ENCODE measurements at places on chromosomes 7 and 10.
A peak's percentile ranks its signal among the peaks of the same experiment; 100 is the strongest.

- DNase-seq, result no peak
These were observed 21.2 kb downstream of the CALML5 start for GRCh38 chr10:5477948-5478693.

- DNase-seq, result no peak
These were observed 94.5 kb downstream of the KMT2C start for GRCh38 chr7:152341039-152341913.

GRCh38 chr10:48232717-48233447 lies 41.6 kb downstream of the FRMPD2 start:
- no peak for DNase-seq

GRCh38 chr10:78579576-78579975 lies 489.2 kb upstream of the ZMIZ1 start:
- DNase-seq, result no peak

DNA sequence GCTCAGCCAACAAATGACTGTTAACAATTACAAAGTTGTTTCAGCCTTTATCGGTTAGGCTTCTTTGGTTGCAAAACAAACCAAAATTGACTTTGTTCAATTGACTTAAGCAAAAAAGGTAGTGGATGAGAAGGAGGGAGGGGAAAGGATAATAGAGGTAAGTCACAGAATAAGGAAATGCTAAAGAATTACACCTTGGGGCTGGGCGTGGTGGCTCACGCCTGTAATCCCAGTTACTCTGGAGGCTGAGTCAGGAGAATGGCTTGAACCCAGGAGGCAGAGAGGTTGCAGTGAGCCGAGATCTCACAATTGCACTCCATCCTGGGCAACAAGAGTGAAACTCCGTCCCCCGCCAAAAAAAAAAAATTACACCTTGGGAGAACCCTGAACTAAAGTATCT lies 41.4 kb downstream of the AHCYL2 start:
- DNase-seq, result no peak

DNA sequence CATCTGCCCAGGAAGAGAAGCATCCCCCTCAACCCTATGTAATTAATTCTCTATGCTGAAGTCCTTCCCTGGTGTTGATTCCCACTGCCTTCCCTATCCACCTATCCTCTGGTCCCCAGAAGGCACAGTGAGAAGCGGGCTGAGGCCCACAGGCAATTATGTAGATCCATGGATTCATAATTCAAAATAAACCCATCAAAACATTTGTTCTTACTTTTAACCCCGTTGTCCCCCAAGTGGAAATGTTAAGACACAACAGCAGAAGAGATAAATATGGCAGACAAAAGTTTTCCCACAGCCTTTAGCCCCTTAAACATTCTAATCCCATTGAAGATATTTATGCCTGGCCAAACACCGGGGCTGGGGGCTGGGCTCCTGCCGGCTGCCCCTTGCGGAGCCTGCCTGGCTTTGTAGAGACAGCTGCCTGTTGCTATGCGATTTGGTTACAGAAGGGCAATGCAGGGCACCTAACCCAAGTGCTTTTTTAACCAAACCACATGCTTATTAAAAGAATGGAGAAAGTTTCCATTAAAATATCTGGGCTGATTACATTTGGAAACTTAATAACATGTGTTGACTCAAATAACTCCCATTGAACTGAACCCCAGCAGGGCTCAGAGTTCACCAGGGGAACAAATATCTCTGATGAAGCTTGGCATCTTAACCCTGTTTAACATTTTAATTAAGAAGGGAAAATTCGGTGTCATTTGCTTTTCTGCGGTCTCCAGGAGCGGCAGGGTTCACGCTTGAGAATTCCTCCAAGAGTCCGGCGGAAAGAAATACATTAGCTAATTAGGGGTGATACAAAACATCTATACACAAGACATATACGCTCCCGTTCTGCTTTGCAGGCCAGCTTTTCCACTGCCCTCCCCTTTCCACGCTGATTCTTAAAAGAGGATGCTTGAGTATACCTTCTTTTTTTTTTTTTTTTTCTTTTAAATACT lies 110.8 kb upstream of the FGFR2 start:
- no peak for DNase-seq

DNA sequence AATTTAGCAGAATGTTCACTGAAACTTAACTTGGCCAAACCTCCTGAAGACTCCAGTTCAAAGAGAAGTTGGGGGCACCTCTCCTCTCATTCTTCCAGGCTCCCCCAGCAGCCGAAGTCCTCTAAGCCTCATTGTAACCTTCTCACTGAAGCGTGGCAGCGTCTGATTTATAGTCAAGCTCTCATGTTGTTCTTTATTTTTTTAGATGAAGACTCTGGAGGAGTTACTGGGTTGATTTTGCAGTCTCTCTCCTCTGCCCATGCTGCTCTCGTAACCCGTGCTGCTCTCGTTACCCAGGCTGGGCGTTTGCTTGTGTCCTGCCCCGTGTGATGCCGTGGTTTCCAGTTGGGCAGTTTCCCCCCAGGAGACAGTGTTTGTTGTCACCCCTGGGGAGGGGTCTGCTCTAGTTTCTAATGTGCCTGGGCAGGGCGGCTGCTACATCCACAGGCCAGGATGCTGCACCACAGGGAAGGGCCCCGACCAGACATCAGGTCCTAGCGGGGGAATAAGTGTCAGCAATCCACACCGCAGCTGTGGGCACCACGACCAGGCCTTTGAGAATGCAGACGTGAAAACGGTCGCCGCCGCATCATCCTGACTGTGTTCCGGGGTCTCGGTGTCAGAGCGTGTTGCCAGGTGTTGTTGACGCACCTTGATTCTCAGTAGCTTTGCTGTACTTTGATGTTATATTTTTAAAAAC lies 65.2 kb downstream of the WDR37 start:
- DNase-seq, result no peak

GRCh38 chr10:7306147-7306546 lies 104.7 kb downstream of the SFMBT2 start:
- DNase-seq, result no peak

- no peak for DNase-seq
These were observed 63.4 kb downstream of the ABI1 start for GRCh38 chr10:26797340-26797739.

DNA sequence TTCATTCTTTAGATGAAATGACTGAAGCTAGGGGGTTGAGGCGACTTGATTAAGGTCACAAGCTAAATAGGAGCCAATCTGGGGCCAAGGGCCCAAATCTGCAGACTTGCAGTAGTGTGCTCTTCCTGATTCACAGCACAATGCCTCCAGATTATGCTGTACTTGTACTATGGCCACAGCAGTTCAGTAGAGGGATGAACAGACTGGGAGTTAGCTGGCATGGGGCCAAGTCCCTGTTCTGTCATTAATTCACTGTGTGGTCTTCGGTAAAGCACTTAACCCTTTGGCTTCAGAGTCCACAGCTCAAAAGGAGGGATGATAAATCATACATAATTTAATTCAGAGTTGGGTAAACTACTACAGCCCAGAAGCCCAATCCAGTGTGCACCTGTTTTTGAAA lies 196.8 kb downstream of the XPNPEP1 start:
- no peak for DNase-seq

- no peak for DNase-seq
These were observed 255.0 kb upstream of the SEMA3C start for GRCh38 chr7:81173766-81174281.

GRCh38 chr7:108643136-108643535 lies 73.5 kb downstream of the DNAJB9 start:
- DNase-seq, result no peak

GRCh38 chr7:43211286-43211685 lies 98.8 kb downstream of the HECW1 start:
- no peak for DNase-seq

DNA sequence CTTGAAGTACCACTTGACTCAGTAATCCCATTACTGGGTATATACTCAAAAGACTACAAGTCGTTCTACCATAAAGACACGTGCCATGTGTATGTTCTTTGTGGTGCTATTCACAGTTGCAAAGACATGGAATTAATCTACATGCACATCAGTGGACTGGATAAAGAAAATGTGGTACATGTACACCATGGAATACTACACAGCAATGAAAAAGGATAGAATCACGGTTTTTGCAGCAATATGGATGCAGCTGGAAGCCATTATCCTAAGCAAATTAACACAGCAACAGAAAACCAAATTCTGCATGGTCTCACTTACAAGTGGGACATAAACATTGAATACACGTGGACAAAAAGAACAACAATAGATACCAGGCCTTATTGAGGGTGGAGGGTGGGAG lies 583.4 kb upstream of the CELF2 start:
- no peak for DNase-seq

- DNase-seq, result no peak
These were observed 55.1 kb downstream of the FAM53B start for GRCh38 chr10:124688889-124689670.

- DNase-seq, result no peak
These were observed 78.9 kb downstream of the VOPP1 start for GRCh38 chr7:55493408-55493807.

- no peak for DNase-seq
These were observed 23.0 kb downstream of the ASB15 start for GRCh38 chr7:123624527-123625183.

- DNase-seq, result no peak
These were observed 733 bp downstream of the HIBADH start for GRCh38 chr7:27661811-27662489.

DNA sequence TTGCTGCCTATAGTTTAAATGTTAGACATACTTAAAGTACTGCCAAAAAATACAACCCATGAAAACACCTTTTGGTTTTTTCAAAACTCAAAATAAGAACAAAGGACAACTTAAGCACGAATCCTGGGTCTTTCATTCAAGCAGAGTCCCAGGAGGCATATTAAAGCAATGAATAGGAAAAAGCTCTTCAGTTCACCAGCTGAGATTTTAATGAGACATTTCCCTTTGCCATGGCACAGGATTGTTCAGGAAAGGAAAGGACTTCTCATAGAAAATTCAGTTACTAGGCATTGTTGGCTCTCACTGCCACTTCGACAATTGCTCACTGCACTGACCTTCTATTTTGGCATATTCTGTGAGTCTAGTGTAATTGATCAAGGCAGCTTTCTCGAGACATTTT lies 133.5 kb upstream of the FEZF1 start:
- peak; percentile 23 for DNase-seq

GRCh38 chr7:78099715-78100394 lies 301.3 kb downstream of the PHTF2 start:
- no peak for DNase-seq

DNA sequence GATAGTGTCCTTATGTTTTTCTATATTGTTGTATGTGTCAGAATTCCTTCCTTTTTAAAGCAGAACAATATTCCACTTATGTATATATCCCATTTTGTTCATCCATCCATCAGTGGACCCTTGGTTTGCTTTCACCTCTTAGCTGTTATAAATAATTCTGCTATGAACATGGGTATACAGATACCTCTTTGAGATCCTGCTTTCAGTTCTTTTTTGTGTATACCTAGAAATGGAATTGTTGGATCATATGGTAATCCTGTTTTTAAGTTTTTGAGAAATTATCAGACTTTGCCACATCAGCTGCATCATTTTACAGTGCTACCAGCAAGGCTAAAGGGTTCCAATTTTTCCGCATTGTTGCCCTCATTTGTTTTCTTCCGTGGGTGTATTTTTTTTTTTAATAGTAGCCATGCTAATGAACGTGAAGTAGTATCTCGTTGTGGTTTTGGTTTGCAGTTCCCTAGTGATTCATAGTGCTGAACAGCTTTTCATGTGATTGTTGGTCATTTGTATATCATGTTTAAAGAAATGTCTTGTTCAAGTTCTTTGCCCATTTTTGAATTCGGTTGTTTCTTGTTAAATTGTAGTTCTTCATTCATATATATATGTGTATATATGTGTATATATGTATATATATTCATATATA lies 87.8 kb downstream of the LCOR start:
- DNase-seq, result no peak

DNA sequence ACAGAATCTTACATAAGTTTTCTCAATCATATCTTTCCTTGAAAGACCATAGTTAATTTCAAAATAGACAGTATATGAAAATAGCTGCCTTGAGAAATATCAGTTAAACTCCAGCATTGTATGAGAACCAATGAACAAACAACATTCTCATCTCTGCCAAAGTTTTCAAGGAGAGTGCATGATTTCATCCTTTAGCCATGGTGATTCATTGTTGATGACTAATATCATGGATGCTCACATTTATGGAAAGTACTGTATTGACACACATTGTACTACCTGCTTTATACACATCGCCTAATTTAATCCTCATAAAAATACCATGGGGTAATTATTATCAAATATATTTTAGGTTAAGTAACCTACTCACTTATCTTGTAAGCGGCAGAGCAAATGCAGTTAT lies 250.3 kb downstream of the CNTNAP2 start:
- no peak for DNase-seq

GRCh38 chr10:28327491-28327880 lies 24.6 kb upstream of the MPP7 start:
- no peak for DNase-seq

- no peak for DNase-seq
These were observed 9.3 kb downstream of the PLAC9 start for GRCh38 chr10:80141696-80142460.

DNA sequence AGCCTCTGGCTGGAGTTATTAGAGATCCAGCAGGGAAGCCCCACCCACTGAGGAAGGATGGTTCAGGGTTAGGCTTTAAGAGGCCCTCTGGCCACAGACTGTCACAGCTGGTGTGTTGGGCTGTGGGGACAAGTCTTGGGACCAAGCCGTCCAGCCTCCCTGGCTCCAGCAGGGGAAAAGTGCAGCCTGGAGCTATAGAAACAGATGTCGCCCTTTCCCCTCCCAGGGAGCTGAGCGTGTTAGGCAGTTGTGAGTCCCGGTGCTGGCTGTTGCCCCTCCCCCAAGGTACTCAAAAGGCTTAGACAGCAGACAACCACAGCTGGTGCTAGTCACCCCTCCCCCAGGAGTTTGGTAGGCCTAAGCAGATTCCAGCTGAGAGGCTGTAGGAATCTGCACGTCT lies 143.4 kb downstream of the TMEM168 start:
- no peak for DNase-seq

GRCh38 chr10:20614911-20615310 lies 282.2 kb downstream of the NEBL start:
- DNase-seq, result no peak

DNA sequence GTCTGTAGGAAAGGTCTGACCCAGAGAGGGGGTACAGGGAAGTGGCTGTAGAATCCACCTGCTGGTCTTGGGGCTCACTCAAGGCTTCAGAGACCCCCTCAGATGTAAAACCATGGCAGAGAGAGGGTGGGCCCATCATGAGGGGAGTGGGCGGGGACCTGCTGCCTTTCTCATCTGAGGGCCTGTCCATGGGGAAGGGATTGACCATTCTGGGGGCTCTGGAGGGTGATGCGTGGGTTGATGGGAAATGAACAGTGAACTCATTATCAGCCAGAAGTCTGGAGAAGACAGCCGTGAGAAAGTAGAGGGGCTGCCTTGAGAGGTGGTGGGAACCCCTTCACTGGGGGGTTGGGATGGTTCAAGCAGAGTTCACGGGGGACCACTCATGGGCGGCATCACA lies 66.8 kb downstream of the MINDY4 start:
- no peak for DNase-seq

- DNase-seq, result no peak
These were observed 26.2 kb downstream of the COPG2 start for GRCh38 chr7:130642383-130642782.
